ENCODE measurements at places on chromosomes 1 and 21. TPM values are rescaled to one million over a fixed set of nuclear protein-coding genes. Genes with fewer than 3 reads are reported as not detected.

DNA sequence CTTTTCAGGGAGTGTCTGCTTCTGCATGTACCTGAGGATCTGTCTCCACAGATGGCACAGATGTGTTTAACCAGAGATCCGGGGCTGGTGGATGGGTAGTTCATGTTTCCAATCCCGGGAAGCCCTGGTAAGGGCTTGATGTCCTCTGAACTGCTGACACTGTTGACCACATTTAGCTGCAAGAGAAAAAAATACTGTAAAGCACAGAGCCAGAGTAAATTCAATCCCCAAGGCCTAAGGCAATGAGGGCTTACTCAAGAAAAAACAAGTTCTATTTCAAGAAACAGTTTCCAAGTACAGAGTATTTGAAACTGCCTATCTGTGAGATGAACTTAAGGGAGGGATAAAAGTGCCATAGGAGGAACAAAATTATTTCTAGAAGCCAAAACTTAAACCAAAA, 25.1 kb downstream of the RXRG start:
- no peak for DNase-seq

C8B gene
- not detected for total RNA-seq

DNA sequence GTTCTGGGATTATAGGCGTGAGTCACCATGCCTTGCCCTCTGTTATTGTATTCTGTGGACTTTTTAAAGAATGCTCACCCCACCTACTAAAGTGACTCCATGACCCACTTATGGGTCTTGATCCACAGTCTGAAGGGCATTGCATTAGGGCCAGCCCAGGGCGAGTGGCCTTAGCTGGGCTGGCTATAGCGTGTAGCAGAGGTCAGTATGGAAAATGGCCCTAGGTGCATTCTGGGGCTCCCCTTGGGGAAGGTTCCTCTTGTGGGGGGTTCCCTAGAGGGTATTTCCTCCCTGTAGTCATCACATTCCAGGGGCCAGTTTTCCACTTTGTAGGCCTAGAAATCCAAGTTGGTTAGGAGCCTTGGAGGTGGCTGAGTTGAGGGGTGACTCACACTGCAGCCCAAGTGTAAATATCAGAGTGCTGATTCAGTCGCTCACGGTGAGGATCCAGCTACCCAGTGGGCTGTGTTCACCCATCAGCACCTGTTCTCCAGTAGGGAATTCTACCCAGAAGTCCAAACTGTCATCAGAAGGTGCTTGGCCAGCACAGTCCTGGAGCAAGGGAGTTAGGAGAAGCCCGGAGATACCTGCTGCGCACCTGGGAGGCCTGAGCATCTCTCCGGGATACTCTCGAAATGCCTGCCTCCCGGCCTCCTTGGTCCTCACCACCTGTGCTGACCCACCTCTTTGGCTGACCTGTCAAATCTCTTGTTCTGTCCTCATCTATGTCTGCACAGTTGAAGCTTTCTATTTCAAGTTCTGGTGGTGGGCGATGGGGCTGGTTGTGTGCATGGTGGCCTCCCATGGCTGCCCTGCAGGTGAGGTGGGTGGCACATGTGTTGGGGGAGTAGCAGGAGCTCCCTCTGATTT, 52.2 kb downstream of the NENF start:
- no peak for DNase-seq

CGN gene
- 1.7 TPM for total RNA-seq

DNA sequence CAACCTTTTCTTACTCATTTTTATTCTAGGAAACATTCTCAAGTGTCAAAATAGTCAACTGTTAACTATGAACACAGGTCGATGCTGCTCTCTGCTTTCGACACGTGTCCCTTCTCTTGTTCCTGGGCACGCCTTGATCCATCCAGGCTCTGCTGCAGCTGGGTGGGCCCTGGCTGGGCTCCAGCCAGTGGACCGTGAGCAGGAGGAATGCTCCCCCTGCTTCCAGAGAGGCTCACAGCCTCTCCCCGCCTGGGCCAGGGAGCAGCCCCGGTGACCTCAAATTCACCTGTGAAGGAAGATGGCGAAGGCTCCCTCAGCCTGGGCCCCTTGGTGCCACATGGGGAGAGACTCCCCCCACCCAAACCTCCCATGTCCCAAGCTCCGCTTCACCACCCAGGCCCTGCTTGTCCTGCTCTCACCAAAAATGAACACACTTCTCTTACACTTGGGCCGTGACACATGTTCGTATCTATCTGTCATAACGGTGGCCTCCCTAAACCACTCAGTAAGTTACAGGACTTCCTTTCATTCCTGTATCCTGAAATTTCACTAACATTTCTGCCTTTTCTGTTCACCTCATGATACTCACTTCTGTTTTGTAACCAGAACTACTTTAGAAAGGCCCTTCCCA, 24.6 kb upstream of the ADARB1 start:
- DNase-seq: no peak

NBPF10 gene
- 5.3 TPM for total RNA-seq

GRCh38 chr21:38621132-38621531, 122.9 kb upstream of the ERG start:
- no peak for DNase-seq

JAM2 gene
- 5.9 TPM for total RNA-seq

DNA sequence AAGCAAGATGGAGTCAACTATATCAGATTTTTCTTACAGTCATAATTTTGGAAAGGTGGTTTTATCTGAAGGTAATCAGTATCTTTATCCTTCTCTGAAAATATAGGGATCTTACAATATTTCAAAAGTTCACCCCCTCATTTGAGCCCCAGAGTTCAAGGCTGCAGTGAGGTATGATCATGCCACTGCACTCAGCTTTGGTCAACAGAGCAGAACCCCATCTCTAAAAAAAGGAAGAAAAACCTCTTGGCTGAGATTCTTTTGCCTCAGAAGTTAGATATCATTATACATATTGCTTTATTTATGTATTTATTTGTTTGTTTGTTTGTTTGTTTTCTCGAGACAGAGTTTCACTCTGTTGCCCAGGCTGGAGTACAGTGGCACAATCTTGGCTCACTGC, 11.5 kb upstream of the RBBP5 start:
- DNase-seq: no peak

ACTN2 gene
- not detected for total RNA-seq

GRCh38 chr1:163730411-163730821, 408.7 kb downstream of the NUF2 start:
- no peak for DNase-seq
